ENCODE measurements at places on chromosomes 13 and 19.

GRCh38 chr13:77876176-77876575 is 42.5 kb downstream of the EDNRB start:
- no peak for DNase-seq

GRCh38 chr19:6260912-6261650 is 18.7 kb downstream of the MLLT1 start:
- no peak for DNase-seq

GRCh38 chr13:71214821-71215220 is 652.2 kb downstream of the DACH1 start:
- DNase-seq: no peak

GRCh38 chr13:66567899-66568612 is 662.1 kb downstream of the PCDH9 start:
- DNase-seq: no peak

GRCh38 chr13:32262165-32262564 is 53.0 kb downstream of the ZAR1L start:
- no peak for DNase-seq

DNA sequence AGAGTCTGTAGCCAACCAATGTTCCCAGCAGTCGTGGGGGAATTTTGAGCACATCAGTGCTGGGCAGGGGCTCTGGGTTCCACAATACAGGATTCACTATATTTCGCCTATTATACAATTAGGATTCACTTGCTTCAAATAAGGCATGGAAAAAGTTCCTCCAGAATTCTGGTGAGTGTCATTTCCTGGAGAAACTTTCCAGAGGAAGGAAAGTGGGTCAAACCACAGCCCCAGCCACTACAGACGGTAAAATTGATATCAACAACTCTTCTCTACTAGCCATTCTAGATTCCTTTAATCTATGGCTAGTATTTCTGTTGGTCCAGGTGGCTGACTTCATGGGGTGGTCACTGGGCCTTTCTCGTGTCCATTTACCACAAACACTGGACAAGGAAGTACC is 10.5 kb downstream of the MYCBP2 start:
- DNase-seq: no peak

DNA sequence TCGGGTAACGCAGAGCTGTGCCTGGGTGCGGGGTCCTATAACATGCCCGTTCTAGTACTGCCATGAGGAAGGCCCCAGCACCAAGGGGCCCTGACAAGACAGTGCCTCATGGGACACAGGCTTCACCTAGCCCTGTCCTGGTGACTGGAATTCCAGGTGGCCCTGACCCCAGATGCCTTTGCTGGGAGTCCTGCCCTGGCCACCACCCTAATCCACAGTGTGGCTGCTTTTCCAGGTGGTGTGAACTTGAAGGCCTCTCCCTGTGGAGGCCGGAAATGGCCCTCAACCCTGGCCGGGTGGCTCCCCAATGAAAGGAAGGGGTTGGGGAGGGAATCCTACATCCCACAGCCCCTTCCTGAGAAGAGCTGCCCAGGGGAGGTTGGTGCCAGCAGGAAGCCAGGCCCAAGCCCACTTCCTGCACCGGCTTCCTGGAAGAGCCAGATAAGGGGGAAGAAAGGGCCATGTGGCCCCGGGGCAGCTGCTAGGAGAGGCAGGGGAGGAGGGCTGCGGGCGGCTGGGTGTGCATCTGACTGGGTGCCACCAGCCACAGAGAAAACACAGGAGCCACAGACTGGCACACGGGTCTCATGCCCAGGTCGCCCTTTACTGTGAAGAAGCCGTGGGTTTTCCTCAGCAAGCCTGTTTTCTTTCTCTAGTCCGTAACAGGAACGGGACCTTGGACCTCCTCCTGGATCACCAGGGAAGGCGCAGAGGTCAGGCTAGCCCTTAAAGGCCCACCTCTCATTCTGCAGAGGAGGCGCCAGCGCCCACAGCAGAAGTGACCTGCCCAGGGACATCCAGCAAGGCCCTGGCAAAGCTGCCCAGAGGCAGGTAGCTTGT is 4.7 kb downstream of the LSM4 start:
- DNase-seq: peak; percentile 77

DNA sequence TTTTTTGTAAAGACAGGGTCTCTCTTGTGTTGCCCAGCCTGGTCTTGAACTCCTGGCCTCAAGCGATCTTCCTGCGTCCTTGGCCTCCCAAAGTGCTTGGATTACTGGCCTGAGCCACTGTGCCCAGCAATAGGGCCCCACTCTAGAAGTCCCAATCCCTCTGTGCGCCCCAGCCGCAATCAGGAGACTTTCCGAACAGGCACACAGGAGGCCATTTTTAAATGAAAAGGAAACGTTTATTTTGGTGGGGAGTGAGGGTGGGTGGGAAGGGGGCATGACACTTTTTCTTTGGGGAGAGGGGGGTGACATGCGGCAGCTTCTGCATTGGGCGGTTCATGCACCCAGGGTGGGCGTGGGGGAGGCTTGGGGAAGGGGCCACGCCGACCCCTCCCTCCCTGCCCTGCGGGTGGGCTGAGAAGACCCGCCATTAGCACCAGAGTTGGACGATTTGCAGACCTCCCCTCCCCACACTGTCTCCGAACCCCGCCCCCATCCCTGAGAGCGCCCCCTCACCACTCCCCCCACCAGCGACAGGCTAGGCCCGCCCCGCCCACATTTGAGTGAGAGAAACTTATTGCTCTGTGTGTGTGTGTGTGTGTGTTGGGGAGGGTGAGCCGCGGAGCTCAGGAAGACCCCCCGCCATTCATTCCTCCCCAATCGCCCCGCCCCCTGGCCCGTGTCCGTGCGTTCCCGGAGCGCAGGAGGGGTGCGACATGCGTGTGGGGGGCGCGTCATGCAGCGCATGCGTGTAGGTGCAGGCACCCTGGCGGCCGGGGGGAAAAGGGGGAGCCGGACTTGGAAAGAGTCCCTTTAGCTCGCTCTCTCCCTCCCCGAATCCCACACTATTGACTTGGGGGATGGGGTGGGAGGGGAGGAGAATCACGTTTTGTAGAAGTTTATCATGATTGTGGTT is 17.2 kb downstream of the KCNC3 start:
- no peak for DNase-seq

DNA sequence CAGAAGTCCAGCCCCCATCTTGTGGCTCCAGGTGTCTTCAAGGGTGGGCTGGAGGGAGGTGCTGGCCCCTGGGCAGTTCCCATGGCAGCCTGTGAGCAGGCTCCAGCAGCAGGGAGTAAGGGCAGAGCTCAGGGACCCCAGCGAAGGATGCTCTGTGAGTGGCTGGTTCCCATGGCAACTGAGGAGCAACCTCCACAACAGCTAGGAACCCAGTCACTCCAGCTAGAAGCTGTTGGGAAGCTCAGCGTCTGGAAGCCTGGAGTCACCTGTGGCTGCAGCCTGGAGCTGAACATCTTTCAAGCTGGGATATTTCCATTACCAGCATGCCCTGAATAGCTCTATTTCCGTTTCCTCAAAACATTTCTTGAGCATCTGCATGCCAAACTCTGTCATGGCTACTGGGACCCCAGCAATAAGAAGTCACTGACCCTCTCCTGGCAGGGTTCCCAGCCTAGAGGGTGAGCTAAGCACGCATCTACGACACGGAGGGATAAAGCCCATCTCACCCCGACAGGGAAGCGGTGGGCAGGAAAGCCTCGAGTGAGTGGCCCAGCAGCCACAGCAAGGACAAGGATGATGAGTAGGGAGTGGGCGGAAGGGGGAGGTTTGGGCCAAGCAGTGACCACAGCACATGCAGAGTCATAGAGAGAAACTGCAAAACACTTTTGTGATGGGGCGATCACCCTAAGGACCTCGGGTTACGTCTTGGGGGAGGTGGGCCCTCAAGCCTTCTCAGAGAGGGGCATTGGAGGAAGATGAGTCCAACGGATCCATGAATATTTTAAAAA is 52.6 kb downstream of the ALOX5AP start:
- DNase-seq: no peak

GRCh38 chr19:28044477-28044876 is 1168.5 kb downstream of the UQCRFS1 start:
- DNase-seq: no peak

GRCh38 chr13:73194310-73194709 is 135.5 kb downstream of the KLF5 start:
- DNase-seq: no peak

- no peak for DNase-seq
Measured at GRCh38 chr19:1451916-1452801, 2.2 kb downstream of the APC2 start.

GRCh38 chr13:111384441-111385182 is 64.2 kb downstream of the TEX29 start:
- DNase-seq: no peak

DNA sequence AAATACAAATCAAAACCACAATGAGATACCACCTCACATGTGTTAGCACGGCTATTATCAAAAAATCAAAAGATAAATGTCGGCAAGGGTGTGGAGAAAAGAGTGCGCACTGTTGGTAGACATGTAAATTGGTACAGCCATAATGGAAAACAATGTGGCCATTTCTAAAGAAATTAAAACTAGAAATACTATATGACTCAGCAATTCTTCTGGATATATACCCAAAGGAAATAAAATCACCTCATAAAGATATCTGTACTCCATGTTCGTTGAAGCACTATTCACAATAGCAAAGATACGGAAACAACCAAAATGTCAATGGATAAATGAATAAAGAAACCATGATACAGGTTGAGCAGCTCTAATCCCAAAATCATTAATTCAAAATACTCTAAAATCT is 30.8 kb downstream of the VWA8 start:
- DNase-seq: no peak

DNA sequence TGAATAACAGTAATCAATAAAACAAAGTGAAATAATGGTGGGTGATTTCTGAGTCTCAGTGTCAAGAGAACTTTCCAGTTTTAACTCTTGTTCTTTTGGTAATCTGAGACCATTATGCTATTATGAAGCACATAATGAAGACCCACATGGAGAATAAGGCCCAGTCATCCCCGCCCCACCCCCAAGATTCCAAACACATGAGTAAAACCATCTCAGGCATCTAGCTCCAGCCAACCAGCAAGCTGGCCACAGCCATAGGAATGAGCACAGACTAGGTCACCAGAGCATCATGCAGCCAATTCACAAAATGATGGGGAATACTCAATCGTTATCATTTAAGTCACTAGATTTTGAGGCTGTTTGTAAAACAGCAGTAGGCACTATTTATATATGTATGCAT is 1769.0 kb upstream of the PCDH20 start:
- no peak for DNase-seq

DNA sequence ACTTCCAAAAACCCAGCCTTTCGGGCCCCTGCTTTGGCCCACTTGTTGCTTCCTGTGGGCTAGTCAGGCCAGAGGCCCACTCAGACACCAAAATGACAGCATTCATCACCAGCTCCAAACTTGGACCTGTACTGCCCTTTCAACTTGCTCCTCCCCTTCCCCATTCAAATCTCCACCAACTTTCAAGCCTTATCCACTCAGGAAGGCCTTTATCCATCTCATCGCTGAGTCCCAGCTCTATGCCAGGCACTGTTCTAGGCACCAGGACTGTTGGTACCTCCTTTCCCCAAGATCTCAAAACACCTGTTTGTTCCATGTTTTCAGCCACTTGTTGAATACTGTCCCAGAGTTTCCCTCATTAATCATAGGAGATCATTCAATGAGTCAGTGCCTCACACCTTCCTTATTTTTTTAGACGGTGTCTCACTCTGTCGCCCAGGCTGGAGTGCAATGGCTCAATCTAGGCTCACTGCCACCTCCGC is 1011.4 kb downstream of the UQCRFS1 start:
- no peak for DNase-seq

DNA sequence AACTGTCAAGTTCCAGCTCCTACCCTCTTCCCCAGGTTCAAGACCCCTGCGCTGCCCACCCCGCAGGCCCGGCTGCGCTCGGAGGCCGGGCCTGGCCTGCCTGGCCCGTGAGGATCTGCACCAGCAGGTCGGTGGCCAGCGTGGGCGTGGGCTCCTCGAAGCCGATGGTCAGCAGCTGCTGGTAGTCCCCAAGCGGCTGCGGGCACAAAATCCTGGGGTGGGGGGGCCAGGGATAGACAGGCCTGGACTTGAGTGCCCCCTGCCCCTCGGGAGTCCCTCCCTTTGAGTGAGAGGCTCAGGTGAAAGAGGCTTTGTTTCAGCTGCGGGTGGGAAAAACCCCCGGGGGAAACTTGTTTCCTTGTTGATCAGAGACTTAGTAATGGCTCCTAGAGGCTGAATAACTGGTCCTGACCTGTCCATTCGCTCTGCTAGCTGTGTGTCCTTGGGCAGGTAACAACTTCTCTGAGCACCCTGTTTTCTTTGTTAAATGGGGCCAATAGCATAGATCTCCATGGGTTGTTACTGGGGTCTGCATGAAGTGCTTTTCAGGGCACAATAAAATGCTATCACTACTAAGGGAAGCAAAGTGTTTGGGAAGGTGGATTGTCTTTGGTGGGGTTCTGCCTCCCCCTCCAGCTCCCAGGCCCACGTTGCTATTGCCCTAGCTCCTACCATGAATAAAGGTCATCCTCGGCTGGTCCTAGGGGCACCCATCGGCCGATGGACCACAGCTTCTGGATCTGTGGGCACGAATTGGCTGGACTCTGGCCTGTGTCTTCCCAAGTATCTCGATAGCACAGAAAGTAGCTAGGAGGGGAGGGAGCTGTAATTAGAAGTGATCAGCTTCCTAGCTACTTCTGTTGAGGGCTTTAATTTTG is 3.5 kb downstream of the C19orf67 start:
- DNase-seq: no peak

DNA sequence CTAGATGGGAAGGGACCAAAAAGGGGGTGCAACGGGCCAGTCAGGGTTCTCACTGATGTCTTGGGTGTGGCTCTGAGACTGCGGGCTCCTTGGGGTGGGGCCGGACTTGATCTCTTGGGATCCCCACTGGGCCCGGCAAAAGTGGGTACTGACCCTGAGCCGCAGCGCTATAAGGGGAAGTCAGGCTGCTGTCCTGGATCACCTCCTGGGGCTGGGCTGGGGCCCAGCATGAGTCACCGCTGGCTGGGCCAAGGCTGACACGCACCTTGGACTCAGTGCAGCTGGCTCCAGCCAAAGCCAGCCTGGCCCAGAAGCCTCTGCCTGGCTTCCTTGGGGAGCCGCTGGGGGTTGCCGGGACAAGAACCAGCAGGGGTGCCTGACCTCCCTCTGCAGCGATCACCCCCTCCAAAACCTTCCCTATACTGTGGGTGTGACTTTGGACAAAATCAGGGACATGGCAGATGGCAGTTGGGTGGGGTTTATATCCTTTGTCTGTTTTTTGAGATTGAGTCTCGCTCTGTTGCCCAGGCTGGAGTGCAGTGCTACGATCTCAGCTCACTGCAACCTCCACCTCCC is 617 bp upstream of the IQCN start:
- peak; percentile 92 for DNase-seq

- DNase-seq: peak; percentile 88
Measured at GRCh38 chr19:50414864-50415660, 3.7 kb upstream of the SPIB start.

DNA sequence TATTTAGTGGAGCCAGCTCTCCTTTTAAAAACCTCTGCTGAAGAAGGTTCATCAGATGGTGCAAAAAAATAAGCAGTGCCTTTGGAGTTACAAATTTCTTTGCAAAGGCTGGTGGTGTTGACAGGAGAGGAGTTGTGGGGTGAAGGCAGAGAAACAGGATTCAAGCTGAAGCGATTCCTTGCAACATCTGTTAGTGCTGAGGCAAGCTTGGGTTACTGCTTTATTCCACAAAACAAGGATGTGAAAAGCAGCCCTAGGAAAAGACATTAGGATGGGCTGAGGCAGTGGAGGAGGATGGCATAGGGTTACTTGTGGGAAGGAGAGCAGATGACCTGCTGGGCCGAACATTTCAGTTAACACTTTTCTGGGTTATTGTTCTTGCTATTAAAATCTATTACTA is 390.7 kb downstream of the DLEU7 start:
- no peak for DNase-seq

- DNase-seq: peak; percentile 88
Measured at GRCh38 chr19:47428177-47428894, 9.0 kb upstream of the MEIS3 start.

GRCh38 chr13:27126859-27127258 is 44.8 kb downstream of the USP12 start:
- DNase-seq: no peak
